ENCODE measurements at places on chromosomes 1 and 21.

DNA sequence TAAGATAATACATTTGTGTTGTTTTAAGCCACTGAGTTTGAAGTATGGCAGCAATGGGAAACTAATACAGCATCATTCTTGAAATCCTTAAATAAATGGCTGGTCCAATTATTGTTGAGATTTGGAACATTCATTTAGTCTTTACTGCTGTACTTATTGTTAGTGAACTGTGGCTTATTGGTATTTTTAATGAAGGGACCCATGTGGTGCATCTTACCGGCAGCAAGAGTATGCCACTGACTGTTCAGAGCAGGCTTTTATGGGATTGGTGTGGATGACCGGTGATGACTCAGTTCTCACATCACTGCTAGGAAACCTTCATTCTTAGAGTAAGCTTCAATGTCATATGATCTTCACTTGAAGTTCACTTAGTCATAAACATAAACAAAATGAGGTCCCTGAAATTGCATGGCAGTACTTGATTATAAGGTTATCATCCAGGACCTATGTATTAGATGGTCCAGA, 31.5 kb downstream of the PRKAA2 start:
- no peak for DNase-seq

GRCh38 chr1:71422221-71422620, 341.4 kb upstream of the ZRANB2 start:
- DNase-seq = no peak

- no peak for DNase-seq
Observed at GRCh38 chr1:114076308-114076707, 77.4 kb downstream of the SYT6 start.

DNA sequence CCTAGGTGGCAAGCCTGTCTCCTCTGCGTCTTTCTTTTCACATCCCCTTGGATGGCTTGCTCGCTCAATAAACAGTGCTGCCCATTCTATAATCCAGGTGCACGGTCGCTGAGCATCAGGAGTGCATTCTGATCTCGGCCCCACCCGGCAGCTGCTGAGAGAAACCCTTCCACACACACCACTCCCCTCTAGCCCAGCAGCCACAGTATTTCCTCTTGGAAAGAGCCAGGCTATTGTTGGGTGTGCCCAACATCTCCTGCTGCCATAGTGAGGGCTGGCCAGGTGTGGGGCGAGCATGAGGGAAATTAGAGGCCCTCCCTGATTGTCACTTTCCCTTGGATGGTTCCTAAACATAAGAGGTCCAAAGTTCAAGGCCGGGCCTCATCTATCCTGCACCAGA, 24.7 kb downstream of the GPA33 start:
- no peak for DNase-seq

DNA sequence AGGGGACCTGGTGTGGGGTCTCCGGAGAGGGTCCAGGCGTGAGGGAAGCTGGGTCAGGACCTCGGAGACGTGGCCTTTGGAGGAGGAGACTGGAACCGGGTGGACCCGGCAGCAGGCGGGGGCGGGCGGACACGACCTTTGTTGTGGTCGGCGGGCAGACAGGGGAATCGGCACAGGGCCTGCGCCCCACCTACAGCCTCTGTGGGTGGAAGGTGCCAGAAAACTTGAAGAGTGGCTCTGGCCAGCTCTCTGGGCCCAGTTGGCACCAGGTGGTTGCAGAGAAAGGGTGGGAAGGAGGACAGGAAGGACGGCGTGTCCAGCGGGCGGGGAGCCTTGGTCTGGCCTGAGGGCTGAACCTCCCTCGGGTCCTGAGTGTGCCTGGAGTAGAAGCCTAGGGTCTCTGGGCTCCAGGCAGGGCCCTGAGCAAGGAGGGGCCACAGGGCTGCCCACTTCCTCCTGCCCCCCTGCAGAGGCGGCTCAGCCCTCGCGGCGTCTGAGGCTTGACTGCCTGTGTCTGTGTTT, 7.7 kb upstream of the TTLL10 start:
- DNase-seq = no peak

GRCh38 chr1:214192825-214193643, 87.9 kb upstream of the SMYD2 start:
- no peak for DNase-seq

DNA sequence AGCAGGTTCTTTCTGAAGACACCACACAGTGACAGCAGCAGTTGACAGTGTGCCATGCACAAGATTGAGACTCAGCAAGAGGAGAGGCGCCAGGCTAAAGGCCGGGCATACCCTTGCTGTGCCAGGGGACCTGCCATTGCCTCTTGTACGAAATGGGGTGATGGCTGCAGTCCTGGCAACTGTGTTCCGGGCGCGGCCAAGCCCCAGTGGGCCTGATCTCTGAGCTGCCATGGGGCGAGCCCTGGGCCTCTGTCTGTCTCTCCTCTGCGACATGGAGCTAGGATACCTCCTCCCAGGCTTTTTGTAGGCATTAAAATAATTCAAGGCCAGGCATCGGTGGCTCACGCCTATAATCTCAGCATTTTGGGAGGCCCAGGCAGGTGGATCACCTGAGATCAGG, 9.6 kb upstream of the TRAPPC10 start:
- DNase-seq = no peak

DNA sequence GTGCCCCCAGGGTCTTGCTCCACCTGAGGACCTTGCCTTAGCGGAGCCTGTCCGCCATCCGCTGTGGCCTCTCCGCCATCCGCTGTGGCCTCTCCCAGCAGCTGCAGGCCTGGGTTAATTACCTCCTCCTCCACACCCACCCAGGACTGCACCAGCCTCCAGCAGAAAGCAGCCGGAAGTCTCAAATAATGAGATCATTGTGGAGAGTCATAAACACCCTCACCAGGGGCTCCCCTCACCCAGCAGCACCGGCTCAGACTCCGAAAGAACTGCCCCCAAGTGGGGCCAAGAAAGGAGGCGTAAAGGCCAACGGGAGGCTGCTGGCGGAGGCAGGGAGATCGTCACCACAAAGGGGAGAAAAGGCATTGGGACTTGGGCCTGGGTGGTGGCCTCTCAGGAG, 10.7 kb upstream of the GPR153 start:
- no peak for DNase-seq

- DNase-seq = peak; percentile 81
Observed at GRCh38 chr1:42913426-42914091, 45.1 kb downstream of the SLC2A1 start.

- DNase-seq = no peak
Observed at GRCh38 chr1:91645031-91645430, 144.4 kb downstream of the CDC7 start.

- DNase-seq = no peak
Observed at GRCh38 chr21:25640202-25640942, 1.3 kb downstream of the JAM2 start.

- no peak for DNase-seq
Observed at GRCh38 chr1:180932378-180932777, 19.7 kb downstream of the KIAA1614 start.

- no peak for DNase-seq
Observed at GRCh38 chr1:179950651-179951050, 4.0 kb upstream of the CEP350 start.

- no peak for DNase-seq
Observed at GRCh38 chr1:226980565-226981385, 40.7 kb downstream of the COQ8A start.

DNA sequence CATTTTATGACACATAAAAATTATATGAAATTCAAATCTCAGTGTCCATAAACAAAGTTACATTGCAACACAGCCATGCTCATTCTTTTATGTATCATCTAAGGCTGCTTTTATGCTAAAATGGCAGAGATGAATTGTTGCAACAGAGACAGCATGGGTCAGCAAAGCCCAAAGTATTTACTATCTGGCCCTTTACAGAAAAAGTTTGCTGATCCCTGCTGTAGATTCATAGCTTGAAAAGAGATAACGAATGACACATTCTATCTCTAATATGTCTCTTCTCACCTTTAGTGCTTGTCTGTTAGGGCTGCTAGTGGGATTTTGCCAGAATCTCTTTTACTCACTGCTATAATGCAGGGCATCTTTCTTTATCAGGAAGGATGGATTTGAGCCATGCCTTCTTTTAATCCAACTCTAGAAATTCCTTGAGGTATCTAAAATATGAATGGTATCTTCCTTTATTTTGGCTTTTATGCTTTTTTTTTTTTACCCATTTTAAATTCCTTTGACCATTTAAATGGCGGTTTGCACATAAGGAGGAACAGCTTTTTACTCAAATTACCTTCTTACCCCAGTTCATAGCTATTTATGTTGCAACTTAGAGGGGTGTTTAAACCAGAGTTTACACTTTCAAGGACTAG, 598.2 kb downstream of the PLPP3 start:
- DNase-seq = no peak

DNA sequence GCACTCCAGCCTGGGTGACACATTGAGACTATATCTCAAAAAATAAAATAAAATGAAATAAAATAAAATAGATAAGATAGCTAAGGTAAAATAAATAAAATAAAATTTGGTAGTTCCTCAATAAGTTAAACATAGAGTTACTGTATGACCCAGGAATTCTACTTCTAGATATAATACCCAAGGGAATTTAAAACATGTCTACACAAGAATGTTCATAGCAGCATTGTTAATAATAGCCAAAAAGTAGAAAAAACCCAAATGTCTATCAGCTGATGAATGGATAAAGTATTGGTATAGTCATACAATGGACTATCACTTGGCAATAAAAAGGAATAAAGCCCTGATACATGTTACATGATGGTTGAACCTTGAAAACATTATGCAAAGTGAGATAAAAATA, 47.8 kb downstream of the CEP350 start:
- no peak for DNase-seq

DNA sequence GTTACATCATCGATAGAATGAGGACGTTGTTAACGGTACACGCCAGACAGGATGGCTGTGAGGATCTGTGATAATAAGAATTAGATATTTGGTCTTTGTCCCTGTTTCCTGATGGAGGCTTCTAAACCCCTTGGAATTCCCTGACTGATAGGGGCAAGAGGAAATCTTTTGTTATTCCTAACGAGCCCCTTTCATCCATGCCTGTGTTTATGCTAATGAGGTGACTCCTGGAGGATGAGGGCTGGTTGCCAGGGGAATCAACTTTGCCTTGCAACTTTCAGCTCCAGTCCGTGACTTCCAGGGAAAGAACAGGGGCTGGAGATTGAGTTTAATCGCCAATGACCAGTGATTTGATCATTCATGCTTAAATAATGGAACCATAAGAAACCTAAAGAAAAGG, 39.3 kb upstream of the NLRP3 start:
- no peak for DNase-seq

DNA sequence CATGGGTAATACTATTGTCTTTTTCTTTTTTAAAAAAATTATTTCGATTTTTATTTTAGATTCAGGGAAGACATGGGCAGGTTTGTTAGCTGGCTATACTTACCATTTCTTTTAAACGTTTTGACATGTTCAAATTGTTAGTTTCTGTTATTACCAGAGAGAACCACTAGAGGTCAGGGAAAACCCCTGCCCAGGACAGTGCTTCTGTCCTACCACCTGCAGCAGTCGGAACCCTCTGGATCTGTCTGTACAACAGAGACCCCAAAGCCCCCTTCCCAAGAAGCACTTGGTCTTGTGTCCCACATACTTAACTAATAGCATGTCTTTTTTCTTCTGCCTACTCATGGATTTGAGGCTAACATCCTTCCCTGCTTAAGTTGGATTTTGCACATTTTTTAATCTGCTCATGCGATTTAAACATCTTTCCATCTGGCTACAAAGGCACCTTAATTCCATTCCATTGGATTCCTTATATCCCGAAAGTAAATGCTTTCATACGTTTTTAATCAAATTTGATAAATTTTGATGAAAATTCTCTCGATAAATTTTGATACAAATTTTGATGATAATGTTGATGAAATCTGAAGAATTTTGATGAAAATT, 10.0 kb upstream of the C1orf115 start:
- peak; percentile 41 for DNase-seq

DNA sequence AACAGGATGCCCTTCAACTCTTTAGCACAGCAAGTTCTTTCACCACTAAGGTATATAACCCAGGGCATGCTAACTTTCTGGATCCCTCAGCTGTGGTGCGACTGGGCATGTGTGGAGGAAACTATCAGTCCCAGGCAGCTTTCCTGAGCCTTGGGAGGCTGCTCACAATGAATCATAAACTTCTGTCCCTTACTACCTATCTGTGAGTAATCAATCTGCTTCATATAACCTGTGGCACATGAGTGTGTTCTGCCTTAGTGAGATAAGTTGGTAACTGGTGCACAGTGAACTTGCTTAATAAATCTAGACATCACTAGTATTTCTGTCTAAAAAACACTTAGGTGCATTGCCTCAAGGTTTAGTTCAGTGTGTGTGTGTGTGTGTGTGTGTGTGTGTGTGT, 158.0 kb downstream of the GPATCH2 start:
- DNase-seq = no peak

- no peak for DNase-seq
Observed at GRCh38 chr1:17538010-17538409, 1.5 kb upstream of the ARHGEF10L start.

GRCh38 chr1:88647249-88647645, 36.8 kb upstream of the PKN2 start:
- DNase-seq = no peak

GRCh38 chr1:63269571-63269970, 52.8 kb upstream of the FOXD3 start:
- DNase-seq = no peak

DNA sequence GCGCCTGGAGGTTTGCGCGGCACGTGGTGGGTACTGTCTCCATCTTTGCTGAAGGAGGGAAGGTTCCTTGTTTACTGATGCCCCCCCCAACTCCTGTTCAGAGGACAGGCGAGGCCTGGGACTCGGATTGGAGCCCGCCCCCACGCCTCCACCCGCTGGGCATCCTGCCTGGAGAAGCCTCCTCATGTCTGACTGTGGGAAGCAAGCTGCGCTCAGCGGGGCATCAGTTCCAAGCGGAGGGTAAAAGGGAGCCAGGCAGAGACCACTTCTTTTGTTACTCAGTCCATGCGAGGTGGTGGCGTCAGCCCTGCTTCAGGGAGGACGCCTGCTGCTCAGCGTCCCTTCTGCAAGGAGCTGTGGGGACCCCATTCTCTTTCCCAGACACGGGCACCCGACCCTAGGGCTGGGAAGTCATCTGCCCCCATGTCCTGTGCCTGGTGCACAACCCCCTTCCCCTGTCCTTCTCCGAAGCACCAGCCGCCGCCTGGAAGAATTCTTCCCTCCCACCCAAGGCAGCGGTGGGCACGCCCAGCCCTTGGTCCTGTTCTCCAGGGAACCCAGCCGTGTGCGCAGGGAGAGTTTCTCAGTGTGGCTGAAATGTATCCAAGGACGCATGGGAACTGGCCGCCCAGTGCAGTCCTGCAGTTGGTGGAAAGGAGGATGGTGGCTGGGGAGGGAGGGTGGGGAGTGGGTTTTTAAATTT, 414.0 kb downstream of the CAMTA1 start:
- DNase-seq = no peak

DNA sequence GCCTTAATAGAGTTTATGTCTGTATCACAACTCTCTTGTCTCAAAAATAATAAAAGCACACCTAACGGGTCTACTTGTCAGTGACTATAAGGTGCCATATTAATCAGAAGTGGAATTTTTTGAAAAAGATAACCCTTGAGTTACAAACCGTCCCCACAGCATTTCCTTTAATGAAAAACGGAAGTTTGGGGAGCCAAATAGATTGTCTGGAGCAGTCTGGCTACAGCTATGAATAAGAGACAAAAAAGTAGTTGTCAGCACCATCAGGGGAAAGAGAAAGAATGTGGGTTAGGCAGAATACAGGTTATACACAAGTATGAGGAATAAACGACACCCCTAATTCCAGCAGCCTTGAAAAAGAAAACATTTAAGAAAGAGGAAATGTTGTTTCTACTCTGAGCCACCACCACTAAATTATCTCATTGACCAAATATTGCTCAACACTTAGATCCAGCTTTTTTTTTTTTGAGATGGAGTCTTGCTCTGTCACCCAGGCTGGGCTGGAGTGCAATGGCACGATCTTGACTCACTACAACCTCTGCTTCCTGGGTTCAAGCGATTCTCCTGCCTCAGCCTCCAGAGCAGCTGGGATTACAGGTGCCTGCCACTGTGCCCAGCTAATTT, 29.4 kb upstream of the USP24 start:
- DNase-seq = no peak

Data from activated CD4-positive, alpha-beta T cell treated with anti-CD3 and anti-CD28 coated beads, Interleukin-2, amount 50 U/mL, for 16 hours (primary cell).